Colonic mucosa (tissue), 4 donors: ENCODE measurements at places on chromosomes 1 and 21. TPM values are rescaled to one million over a fixed set of nuclear protein-coding genes. Genes with fewer than 3 reads are reported as not detected.

GRCh38 chr1:172661107-172661506, 2.2 kb downstream of the FASLG start:
- no peak for DNase-seq
- H3K4me3 ChIP-seq: no peak overlapping the region

DNA sequence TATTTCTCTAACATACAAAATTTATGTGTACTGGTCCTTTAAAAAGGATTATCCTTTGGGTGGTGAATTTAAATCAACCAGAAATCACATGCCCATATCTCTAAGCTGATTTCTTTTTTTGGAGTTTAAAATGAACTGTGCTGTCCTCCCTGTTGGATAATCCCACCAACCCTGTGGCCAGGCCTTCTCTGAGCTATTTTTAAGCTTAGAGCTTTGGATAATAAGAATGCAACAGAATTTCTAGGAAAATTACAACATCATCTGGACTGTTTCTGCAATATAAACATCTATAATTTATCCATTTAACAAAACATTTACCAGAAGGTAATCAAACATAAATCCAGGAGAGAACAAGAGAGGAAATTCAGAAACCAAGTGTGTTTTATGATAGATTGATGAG, 88.3 kb downstream of the LRRC40 start:
- no peak for DNase-seq
- no peak overlapping the region for H3K4me3 ChIP-seq
- H3K27me3 ChIP-seq: no peaks in the 10 kb centered on the region

DNA sequence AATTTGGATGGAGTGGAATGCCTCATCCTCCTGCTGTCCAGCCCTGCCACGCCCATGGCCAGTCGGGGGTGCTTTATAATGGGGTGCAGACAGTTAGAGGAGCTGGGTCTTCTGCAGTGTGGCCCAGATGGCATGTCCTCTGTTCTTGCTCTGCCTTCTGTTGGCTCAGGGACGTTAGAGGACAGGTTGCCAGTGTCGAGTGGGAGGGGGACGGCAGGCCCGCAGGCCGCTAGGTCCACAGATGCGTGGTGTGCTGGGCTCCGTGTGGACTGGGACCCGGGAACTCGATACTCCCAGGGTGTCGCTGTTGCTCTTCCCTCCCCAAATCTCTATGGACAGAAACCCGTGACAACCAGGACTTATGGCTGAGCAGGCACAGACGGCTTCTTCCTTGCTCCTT, 33.3 kb downstream of the SIM2 start:
- H3K27me3 ChIP-seq: no peaks in the 10 kb centered on the region
- no peak for DNase-seq
- H3K27ac ChIP-seq: no peak overlapping the region
- H3K4me3 ChIP-seq: no peak overlapping the region
- no peaks in the 10 kb centered on the region for H3K4me1 ChIP-seq

- no peaks in the 10 kb centered on the region for H3K4me1 ChIP-seq
- no peak overlapping the region for H3K27ac ChIP-seq
- no peaks in the 10 kb centered on the region for H3K27me3 ChIP-seq
- peak; percentile 65 for DNase-seq
- no peaks in the 10 kb centered on the region for H3K36me3 ChIP-seq
Measured at GRCh38 chr1:108643492-108644335, 17.2 kb downstream of the HENMT1 start.

DNA sequence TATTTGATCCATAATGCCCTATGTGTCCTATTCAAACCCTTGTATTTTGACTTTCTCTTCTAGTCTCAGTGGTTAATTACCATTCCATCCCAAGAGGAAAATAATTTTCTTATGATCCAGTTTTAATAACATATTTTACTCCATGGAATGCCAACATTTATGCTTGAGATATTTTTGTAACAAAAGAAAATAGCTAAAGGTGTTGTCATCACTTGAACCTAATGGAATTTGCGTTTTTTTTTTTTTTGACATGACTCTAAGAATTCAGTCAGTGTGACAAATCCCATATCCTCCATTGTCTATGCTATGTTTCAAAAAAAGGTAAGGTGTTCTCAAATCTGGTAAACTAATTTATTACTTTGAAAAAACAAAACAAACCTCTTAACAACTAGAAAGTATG, 324.1 kb upstream of the ADAMTS5 start:
- H3K4me1 ChIP-seq: no peaks in the 10 kb centered on the region
- DNase-seq: no peak
- no peaks in the 10 kb centered on the region for H3K36me3 ChIP-seq
- no peaks in the 10 kb centered on the region for H3K27me3 ChIP-seq
- no peak overlapping the region for H3K27ac ChIP-seq

FMOD gene
- 49.3 TPM for total RNA-seq

RRP1B gene
- 11.0 TPM for total RNA-seq

CYP4Z1 gene
- not detected for total RNA-seq

AQP10 gene
- total RNA-seq: not detected

PDC gene
- not detected for total RNA-seq

TNNT2 gene
- total RNA-seq: 4.2 TPM
